Fibroblast of skin of left biceps (primary cell): ENCODE measurements at places on chromosomes 1 and 21.

- DNase-seq, result no peak
Observed at GRCh38 chr21:18164483-18164882, 80.2 kb upstream of the CHODL start.

- DNase-seq, result no peak
Observed at GRCh38 chr1:54400329-54400728, 5.9 kb downstream of the SSBP3 start.

- no peak for DNase-seq
Observed at GRCh38 chr1:91092503-91092902, 70.7 kb upstream of the ZNF644 start.

GRCh38 chr1:39877980-39878956, 5.0 kb downstream of the TRIT1 start:
- no peak for DNase-seq

DNA sequence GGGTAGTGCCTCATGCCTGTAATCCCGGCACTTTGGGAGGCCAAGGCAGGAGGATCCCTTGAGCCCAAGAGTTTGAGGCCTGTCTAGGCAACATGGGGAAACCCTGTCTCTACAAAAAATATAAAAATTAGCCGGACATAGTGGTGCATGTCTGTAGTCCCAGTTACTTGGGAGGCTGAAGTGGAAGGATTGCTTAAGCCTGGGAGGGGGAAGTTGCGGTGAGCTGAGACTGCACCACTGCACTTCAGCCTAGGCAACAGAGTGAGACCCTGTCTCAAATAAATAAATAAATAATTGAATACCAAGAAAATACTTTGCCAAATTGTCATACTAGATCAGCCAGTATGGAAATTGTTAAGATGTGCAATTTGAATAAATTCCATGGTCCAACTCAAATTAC, 5.9 kb upstream of the RBBP5 start:
- no peak for DNase-seq

- peak; percentile 82 for DNase-seq
Observed at GRCh38 chr1:77538956-77539518, 143.4 kb downstream of the ZZZ3 start.

DNA sequence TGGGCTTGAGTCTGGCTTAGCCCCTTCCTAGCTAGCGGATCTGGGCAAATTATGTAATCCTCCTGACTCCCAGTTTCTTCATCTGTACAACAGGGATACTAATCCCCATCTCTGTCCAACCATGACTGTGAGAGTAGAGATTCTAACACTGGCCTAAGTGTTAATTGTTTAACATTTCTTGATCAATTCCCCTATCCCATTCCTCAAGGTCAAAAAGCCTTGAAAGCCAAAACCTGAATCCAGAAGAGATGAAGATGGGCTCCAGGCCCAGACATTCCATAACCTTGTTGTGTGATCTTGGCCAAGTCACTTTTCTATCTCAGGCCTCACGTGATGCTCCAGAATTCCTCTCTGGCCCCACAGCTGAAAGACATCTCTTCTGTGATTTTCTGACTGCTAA, 18.8 kb upstream of the PHLDA3 start:
- DNase-seq, result no peak

DNA sequence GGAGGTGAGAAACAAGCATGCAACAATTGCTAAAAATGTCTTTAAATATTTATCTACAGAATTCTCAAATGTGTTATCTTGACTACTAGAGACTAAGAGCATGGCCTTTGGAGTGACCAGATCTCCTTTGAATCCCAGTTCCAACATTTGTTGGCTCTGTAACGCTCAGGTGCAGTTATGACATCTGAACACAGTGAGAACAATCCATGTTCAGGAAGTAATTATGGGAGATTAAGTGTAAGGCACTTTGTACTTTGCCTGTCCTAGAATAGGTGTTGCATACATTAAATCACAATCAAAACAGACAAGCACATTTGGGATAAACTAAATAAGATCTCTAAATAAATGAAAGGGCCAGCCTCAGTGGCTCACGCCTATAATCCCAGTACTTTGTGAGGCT, 454.5 kb downstream of the SMYD3 start:
- no peak for DNase-seq

- DNase-seq, result peak; percentile 69
Observed at GRCh38 chr1:200488375-200489165, 78.7 kb upstream of the ZNF281 start.
